CD8-positive, alpha-beta T cell (primary cell): ENCODE measurements at places on chromosomes 1 and 21.

- no peak for DNase-seq
Measured at GRCh38 chr1:17979815-17980214, 127.8 kb upstream of the IGSF21 start.

DNA sequence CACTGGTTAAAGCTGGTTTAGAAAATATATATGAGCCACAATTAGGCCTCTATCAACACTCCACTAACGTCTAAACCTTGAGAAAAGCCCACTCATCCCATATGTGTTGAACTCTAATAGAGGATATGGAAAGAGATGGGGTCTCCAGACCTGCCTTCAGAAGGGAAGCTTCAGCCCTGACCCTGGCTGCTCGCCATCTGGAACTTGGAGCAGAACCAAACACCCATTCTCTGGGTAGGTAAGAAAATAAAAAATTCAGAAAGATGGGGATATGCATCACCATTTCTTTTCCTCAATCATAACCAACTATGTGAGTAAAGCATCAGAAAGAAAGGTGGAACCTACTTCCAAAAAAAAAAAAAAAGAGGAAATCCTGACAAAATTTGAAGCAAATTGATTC, 666.2 kb downstream of the PTPRC start:
- DNase-seq, result no peak

- DNase-seq, result no peak
Measured at GRCh38 chr21:22710721-22711120, 1712.5 kb downstream of the NCAM2 start.

GRCh38 chr1:181179279-181179986, 90.9 kb downstream of the IER5 start:
- DNase-seq, result no peak

DNA sequence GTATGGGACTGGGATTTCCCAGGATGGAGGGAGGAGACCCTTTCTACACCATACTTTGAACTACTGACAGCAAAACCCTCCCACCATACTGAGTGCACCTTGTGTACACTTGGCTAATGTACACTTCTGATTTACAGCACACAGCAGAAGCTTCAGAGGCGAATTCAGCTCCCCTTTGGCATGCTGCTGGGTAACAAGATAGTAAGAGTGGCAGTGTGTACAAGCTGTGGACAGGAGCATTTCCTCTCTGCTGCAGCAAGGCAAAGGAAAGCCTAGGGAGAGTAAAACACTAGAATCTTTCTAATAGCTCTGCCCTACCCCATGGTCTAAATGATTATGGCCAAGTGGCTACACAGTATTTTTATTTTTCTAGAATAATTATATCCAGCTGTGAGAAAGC, 83.9 kb upstream of the ARTN start:
- DNase-seq, result no peak

- DNase-seq, result no peak
Measured at GRCh38 chr21:32974653-32975052, 51.1 kb upstream of the OLIG2 start.

DNA sequence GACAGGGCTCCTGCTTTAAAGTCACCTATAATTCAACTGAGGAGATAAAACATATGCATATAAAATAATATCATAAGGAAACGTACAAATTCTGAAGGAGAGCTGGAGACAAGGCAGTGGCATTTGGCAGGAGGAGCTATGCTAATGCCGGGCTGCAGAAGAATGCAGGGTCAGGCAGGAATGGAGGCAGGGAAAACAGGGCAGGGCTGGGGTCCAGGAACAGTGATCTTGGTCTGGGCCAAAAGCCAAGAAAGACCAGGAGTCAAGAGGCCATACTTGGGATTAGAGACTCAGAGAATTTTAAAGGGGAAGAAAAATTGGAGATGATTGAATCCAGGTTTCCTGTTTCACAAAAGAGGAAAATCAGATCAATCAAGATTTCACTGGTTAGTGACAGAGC, 20.0 kb upstream of the BRDT start:
- DNase-seq, result no peak

- DNase-seq, result no peak
Measured at GRCh38 chr1:25041916-25042315, 111.8 kb upstream of the RUNX3 start.

GRCh38 chr1:6347641-6348487, 45.7 kb downstream of the ACOT7 start:
- DNase-seq, result peak; percentile 73

DNA sequence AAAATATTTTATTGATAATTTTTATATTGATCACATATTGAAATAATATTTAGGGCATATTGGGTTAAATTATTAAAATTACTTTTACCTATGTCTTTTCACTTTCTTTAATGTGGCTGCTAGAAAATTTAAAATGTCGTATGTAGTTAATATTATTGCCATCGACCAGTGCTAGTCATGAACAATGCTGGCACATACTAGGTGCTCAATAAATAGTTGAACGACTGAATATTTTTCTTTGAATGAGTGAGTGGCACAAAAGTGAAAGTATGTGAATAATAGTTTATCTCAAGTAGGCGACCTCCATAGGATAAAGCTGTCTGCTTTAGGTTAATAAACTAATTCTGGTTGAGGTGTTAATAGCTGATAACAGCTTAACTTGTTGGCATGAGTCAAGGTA, 150.8 kb upstream of the FGGY start:
- no peak for DNase-seq
